ENCODE measurements at places on chromosomes 1 and 21.

DNA sequence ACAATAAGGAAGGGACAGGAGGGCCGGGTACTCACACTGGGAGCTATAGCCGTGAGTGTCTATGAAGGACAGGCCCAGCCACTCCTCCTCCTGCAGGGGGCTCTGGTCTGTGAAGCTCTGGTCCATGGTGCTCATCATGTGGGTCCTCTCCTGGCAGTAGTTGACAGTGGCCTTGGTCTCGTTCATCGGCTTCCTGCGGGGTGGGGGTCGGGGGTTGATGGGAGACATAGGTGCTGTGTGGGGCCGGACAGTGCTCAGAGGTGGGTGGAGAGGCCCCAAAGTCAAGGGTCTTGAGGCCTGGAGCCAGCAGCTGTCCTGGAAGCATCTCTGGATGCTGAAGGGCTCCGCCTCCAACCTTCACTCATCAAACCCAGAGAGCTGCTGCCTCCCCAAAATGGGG lies 260.4 kb downstream of the PTPRU start:
- DNase-seq, result peak; percentile 52

DNA sequence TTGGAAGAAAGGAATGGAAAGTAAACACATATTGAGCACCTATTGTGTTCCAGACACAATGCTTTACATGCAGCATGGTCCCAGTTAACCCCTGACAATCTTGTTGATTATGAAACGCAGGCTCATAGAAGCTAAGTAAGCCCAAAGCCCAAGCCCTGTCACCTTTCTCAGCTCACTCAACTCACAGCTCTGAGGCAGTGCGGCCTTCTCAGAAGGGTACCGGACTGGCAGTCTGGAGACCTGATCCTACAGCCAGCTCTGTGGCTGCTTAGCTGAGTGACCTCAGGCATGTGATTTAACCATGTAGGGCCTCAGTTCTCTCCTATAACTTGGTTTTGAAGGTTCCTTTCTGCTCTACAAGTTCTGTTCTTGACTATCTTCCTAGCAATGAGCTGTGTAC lies 464 bp upstream of the RNASEL start:
- no peak for DNase-seq

DNA sequence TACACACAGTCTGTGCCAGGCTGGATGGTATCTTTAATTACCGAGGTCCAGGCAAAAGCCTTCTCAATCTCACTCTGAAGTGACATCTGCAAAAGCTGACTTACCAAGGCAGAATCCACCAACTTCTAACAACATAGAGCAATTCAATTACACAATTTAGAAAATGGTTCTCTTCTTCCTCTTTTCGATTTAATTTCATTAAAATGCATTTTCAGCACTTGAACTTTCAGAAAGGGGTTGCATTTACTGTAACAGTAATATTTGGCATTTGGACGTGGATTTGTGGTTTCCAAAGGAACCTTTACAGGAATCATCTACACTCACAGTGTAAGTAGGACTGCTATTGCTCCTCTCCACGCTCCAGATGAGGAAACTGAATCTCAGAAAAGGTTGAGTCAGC lies 53.3 kb downstream of the ERO1B start:
- no peak for DNase-seq

DNA sequence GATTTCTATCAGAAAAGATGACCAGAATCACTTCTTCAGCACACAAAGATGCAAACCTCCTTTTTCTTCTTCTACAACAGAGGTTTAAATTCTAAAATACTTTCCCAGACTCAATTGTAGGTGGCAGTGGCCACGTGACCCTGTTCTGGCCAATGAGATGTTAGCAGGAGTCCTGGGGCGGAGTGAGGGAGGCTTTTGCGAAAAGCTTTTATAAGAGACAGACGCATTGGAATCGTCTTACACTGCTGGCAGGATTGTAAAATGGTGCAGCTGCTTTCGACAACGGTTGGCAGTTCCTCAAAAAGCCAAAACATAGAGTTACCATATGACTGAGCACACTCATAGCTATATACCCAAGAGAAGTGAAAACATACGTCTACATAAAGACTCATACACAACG lies 87.0 kb upstream of the MAGI3 start:
- no peak for DNase-seq

DNA sequence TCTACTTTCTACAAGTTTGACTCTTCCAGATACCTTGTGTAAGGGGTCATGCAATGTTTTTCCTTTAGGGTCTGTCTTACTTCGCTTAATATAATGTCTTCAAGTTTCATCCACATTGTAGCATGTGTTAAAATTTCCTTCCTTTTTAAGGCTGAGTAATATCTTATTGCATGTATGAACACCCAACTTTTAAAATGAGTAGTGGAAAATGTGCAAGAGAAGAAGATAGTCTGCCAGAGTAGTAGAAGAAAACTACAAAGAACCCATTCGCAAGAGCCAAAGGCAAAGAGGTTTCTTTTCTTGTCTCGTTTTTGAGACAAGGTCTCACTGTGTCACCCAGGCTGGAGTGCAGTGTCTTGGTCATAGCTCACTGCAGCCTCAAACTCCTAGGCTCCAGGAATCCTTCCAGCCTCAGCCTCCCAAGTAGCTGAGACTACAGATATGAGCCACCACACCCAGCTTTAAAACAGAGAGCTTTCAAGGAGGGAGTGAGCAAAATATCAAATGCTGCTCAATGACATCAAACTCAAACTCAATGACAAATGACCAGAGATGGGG lies 9.4 kb downstream of the IL23R start:
- DNase-seq, result no peak

DNA sequence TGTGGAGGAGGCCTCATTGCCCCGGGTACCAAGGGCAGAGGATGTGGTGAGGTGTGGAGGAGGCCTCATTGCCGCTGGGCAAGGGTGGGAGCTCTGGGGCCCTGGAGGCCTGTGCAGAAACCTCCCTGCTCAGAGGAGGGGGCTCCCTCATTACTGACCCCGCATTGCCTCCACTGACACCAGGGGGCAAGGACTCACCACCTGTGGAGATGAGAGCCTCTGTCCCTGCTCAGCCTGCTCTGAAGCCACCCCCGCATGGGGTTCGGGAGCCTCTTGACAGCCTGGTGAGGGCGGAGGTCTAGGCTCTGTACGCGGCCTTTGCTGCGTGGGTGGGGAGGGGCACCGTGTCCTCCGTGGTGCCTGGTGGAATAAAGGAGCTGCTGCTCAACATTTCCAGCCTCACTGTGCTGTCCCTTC lies 95.0 kb upstream of the COL6A1 start:
- no peak for DNase-seq

- DNase-seq, result peak; percentile 70
Observed at GRCh38 chr1:47703156-47703825, 265.4 kb downstream of the FOXD2 start.

Measured in ascending aorta (tissue), 2 donors.